K562 (cell line): ENCODE measurements at places on chromosomes 16 and 17.

- no peaks in the 10 kb centered on the region for H3K27me3 ChIP-seq
- DNase-seq = no peak
- H3K36me3 ChIP-seq = peaks cover 58% of the 10 kb centered on the region; the same call in 2 of the 3 replicates
- peaks cover 38% of the 10 kb centered on the region for H3K4me1 ChIP-seq
Measured at GRCh38 chr17:75263055-75263454, 1.4 kb downstream of the MRPS7 start.

DNA sequence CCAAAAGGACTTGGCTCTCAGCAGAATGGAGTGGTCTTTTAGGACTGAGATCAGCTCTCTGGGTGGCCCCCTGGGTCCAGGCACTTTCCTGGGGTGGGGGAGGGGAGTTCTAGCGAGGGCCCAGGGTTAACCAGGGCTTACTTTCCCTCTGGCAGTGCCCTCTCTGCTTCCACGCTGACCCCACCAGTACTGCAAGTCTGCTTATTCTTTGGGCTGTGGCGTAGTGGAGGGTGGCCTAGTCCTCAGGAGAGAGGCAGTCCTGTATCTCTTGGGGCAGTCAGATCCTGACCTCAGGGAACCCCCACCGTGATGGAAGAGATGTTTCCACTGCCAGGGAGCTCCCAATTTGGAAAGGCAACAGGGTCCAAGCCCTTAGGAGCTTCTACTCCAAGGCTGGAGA is 79.4 kb downstream of the CCDC182 start:
- H3K4me3 ChIP-seq = no peak overlapping the region
- H3K36me3 ChIP-seq = no peaks in the 10 kb centered on the region
- DNase-seq = no peak

- no peak overlapping the region for H3K27ac ChIP-seq
- H3K4me1 ChIP-seq = peaks cover 4% of the 10 kb centered on the region; the same call in 1 of the 3 replicates
- no peaks in the 10 kb centered on the region for H3K36me3 ChIP-seq
- no peaks in the 10 kb centered on the region for H3K27me3 ChIP-seq
- no peak overlapping the region for H3K4me3 ChIP-seq
- no peak for DNase-seq
Measured at GRCh38 chr17:15913826-15914225, 31.1 kb upstream of the ADORA2B start.

- no peaks in the 10 kb centered on the region for H3K27me3 ChIP-seq
- no peaks in the 10 kb centered on the region for H3K4me1 ChIP-seq
- no peak overlapping the region for H3K27ac ChIP-seq
- no peak for DNase-seq
Measured at GRCh38 chr17:32780721-32781120, 96.2 kb downstream of the MYO1D start.

DNA sequence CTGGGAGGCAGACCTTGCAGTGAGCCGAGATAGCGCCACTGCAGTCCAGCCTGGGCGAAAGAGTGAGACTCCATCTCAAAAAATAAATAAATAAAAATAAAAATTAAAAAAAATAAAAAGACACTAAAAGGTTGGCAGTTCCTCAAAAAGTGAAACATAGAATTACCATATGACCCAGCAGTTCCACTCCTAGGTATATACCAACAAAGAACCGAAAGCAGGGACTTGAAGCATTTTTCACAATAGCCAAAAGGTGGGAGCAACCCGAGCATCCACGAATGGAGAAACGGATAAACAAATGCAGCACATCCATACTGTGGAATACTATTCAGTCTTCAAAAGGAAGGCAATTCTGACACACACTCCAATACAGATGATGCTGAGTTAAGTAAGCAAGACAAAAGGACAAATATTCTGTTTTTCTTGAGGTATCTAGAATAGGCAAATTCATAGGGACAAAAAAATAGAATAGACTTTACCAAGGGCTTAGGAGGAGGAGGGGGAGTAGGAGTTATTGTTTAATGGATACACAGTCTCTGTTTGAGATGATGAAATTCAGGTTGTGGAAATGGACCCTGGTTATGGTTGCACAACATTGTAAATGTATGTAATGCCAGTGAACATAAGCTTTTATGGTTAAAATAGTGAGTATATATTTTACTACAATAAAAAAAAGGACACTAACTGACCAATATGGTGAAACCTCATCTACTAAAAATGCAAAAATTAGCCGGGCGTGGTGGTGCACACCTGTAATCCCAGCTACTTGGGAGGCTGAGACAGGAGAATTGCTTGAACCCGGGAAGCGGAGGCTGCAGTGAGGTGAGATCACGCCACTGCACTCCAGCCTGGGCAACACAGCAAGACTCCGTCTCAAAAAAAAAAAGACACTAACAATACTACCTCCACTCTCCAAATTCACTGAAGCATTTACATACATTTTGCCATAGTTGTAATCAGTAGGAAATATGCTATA is 27.0 kb upstream of the SLC35B1 start:
- H3K27me3 ChIP-seq = no peaks in the 10 kb centered on the region
- H3K4me3 ChIP-seq = no peak overlapping the region
- H3K27ac ChIP-seq = no peak overlapping the region
- no peak for DNase-seq
- peaks cover 9% of the 10 kb centered on the region; the same call in 1 of the 2 replicates for H3K4me1 ChIP-seq

DNA sequence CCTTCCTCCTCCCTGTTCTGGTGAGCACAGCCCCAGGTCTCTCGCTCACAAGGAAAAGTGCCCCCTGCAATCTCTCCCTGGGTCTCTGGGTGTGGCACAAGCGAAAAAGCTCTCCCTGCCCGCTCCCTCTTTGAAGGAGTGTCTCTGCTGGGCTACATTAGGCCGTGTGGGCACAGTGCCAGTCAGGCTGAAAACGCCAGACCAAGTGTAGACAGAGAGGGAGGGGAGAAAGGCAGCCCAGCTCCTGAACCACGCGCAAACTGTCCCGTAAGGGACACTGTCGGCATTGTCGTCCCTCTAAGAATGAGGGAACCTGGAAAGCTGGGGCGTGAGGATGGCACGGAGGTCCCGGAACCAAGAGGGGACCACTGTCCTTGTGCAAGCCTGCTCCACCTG is 3.9 kb downstream of the SMIM5 start:
- peaks cover 54% of the 10 kb centered on the region for H3K4me1 ChIP-seq
- H3K36me3 ChIP-seq = peaks cover 3% of the 10 kb centered on the region; the same call in 1 of the 3 replicates
- H3K4me3 ChIP-seq = no peak overlapping the region
- H3K27ac ChIP-seq = no peak overlapping the region
- no peaks in the 10 kb centered on the region for H3K27me3 ChIP-seq

DNA sequence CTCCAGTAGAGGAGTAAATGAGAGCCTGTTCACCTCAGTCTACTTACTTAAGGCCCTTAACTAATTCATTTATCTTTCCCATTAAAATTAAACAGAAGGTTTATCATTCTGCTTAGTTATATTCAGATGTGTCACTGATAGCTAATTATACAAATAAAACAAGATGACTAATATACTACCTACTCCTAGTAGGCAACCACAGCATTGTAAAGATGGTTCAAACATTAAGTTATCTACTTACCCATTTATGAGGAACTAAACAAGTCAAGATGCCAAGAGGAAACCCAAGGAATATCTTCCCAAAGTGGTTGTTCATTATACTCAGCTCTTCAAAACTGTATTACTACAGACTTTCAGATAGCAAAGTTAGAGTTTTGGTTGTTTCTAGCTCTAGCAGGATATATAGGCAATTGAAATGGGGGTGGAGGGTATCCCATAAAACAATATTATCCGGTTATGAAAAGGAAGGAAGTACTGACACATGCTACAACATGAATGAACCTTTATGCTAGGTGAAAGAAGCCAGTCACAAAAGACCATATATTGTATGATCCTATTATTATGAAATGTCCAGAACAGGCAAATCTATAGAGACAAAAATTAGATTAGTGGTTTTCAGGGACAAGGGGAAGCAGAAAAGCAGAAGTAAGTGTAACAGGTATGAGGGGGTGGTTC is 56.5 kb downstream of the SPAG9 start:
- H3K27ac ChIP-seq = no peak overlapping the region
- no peaks in the 10 kb centered on the region for H3K27me3 ChIP-seq
- H3K36me3 ChIP-seq = peaks cover 14% of the 10 kb centered on the region; the same call in 2 of the 3 replicates
- no peak overlapping the region for H3K4me3 ChIP-seq
- no peak for DNase-seq

- no peak overlapping the region for H3K4me3 ChIP-seq
- H3K27ac ChIP-seq = no peak overlapping the region
- H3K36me3 ChIP-seq = no peaks in the 10 kb centered on the region
- H3K4me1 ChIP-seq = no peaks in the 10 kb centered on the region
Measured at GRCh38 chr17:59488805-59489204, 76.6 kb upstream of the DHX40 start.

GRCh38 chr16:68345351-68345810 is 34.6 kb downstream of the PRMT7 start:
- no peaks in the 10 kb centered on the region for H3K27me3 ChIP-seq
- no peak overlapping the region for H3K27ac ChIP-seq
- peaks cover 93% of the 10 kb centered on the region for H3K36me3 ChIP-seq
- H3K4me1 ChIP-seq = peaks cover 6% of the 10 kb centered on the region; the same call in 2 of the 3 replicates
- no peak for DNase-seq
- no peak overlapping the region for H3K4me3 ChIP-seq

GRCh38 chr17:40470932-40471828 is 27.9 kb downstream of the IGFBP4 start:
- peaks cover 7% of the 10 kb centered on the region; the same call in 1 of the 2 replicates for H3K27me3 ChIP-seq
- H3K4me1 ChIP-seq = peaks cover 11% of the 10 kb centered on the region; the same call in 2 of the 3 replicates
- H3K4me3 ChIP-seq = no peak overlapping the region
- no peaks in the 10 kb centered on the region for H3K36me3 ChIP-seq

DNA sequence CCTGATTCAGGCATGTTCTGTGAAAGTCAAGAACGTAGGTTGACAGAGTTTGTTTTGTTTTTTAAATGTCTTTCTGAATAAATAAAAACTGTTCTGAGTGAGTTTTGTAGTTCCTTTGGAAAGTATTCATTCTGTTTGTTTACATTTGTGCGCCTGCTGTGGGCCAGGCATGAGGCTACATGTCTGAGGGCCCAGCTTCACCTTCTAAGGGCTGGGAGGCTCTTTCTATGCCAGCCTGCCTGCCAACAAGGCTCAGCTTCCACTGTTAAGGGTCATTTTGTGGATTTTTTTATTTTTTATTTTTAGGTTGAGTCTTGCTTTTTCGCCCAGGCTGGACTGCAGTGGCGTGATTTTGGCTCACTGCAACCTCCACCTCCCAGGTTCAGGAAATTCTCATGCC is 6.1 kb downstream of the WWOX start:
- no peak for DNase-seq
- no peaks in the 10 kb centered on the region; the same call in 2 of the 3 replicates for H3K36me3 ChIP-seq
- H3K27me3 ChIP-seq = no peaks in the 10 kb centered on the region
- peaks cover 4% of the 10 kb centered on the region; the same call in 1 of the 2 replicates for H3K4me1 ChIP-seq
- H3K27ac ChIP-seq = no peak overlapping the region

DNA sequence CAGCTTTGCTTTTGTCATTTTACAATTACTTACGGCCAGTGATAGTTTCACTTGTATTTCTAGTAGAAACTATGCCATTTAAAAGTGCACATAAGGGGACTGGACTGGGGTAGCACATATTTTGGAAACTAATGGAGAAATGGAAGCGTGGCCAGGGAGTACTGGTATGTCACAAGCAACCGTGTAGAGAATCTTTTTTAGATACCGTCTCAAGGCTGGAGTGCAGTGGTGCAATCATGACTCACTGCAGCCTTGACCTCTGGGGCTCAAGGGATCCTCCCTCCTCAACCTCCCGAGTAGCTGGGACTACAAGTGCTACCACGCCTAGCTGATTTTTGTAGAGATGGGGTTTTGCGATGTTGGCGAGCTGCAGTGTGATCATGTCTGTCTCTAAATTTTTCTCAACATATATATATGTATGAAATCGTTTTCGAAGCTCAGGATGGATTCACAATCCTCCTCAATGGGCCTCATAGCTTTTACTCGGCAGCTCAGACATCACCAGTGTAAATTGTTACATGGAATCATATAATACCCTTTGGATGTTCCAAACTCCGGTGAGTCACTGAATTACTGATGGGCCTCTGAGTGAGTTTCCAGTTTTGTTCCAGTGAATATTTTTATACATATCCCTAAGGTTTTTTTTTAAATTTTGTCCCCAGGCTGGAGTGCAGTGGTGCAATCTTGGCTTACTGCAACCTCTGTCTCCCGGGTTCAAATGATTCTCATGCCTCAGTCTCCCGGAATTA is 51.7 kb downstream of the ZNF778 start:
- peaks cover 73% of the 10 kb centered on the region for H3K36me3 ChIP-seq
- DNase-seq = no peak
- H3K27ac ChIP-seq = no peak overlapping the region

DNA sequence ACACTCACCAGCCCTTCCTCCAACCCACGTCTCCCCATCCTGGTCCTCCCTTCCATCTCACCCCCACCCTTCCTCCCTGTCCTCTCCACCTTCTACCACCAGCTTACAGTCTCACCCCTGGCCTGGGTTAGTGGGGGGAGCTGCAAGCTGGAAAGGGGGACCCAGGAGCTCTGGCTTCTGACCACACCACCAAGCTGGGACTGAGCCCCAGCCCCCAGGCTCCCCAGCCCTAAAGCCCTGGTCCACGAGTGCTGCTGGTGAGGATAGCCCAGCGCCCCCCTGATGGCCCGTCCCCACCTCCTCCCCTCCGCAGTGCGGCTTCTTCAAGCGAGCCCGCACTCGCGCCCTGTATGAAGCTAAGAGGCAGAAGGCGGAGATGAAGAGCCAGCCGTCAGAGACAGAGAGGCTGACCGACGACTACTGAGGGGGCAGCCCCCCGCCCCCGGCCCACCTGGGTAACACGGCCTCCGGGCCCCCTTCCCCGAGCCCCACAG is 7.2 kb upstream of the PDK2 start:
- H3K27me3 ChIP-seq = peaks cover 33% of the 10 kb centered on the region
- H3K27ac ChIP-seq = no peak overlapping the region
- no peak overlapping the region for H3K4me3 ChIP-seq
- H3K36me3 ChIP-seq = no peaks in the 10 kb centered on the region

DNA sequence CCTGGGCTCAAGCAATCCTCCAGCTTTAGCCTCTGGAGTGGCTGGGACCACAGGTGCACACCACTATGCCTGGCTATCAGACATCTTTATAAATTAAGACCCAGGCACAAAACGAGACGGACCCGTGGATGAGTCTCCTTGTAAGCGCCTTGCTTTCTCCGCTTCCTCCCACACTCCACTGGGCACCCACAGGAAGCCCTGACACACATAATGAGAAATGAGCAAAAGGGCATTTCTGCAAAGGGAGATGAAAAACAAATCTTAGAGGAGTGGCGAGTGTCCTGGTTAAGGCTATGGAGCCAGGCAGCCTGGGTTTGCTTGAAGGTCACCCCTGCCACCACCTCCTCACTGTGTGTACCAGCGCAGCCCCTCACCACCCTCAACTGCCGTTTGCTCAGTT is 56.3 kb downstream of the XYLT1 start:
- H3K36me3 ChIP-seq = no peaks in the 10 kb centered on the region
- no peak overlapping the region for H3K4me3 ChIP-seq
- H3K27ac ChIP-seq = no peak overlapping the region
- DNase-seq = no peak
- peaks cover 23% of the 10 kb centered on the region for H3K27me3 ChIP-seq
- no peaks in the 10 kb centered on the region for H3K4me1 ChIP-seq

GRCh38 chr16:48082516-48082915 is 73.3 kb downstream of the ABCC12 start:
- DNase-seq = no peak
- no peaks in the 10 kb centered on the region for H3K36me3 ChIP-seq
- peaks cover 13% of the 10 kb centered on the region for H3K27me3 ChIP-seq
- no peak overlapping the region for H3K27ac ChIP-seq
- no peak overlapping the region for H3K4me3 ChIP-seq

DNA sequence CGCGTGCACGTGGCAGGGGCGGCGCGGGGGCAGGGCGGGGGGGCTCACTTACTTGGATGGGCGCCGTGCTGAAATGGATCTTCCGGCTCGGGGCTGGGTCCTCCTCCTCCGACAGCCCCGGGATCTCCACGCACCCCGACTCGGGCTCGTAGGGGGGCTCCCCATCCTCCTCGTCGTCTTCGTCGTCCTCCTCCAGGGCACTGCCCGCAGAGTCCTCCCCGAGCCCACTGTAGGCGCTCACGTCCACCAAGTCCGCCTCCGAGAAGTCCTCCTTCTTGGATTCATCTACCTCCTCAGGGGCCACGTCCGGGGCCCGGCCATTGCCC is 1.4 kb downstream of the PPP1R9B start:
- DNase-seq = no peak
- H3K4me1 ChIP-seq = peaks cover 40% of the 10 kb centered on the region
- peak overlapping the region; percentile 83 for H3K27ac ChIP-seq
- peaks cover 41% of the 10 kb centered on the region for H3K36me3 ChIP-seq
- no peaks in the 10 kb centered on the region for H3K27me3 ChIP-seq
- H3K4me3 ChIP-seq = peak overlapping the region; percentile 67
